Neural progenitor cell (in vitro differentiated cells): ENCODE measurements at places on chromosomes 1 and 21.

GRCh38 chr1:94479682-94480081 is 61.5 kb downstream of the ABCD3 start:
- DNase-seq, result no peak

GRCh38 chr1:63122079-63122478 is 200.3 kb upstream of the FOXD3 start:
- DNase-seq, result no peak

GRCh38 chr1:40567825-40568224 is 36.4 kb downstream of the ZNF684 start:
- DNase-seq, result no peak

- DNase-seq, result no peak
These were observed 21.2 kb upstream of the SOX13 start for GRCh38 chr1:204051718-204052117.

GRCh38 chr1:36175137-36176095 is 19.5 kb downstream of the MAP7D1 start:
- no peak for DNase-seq

DNA sequence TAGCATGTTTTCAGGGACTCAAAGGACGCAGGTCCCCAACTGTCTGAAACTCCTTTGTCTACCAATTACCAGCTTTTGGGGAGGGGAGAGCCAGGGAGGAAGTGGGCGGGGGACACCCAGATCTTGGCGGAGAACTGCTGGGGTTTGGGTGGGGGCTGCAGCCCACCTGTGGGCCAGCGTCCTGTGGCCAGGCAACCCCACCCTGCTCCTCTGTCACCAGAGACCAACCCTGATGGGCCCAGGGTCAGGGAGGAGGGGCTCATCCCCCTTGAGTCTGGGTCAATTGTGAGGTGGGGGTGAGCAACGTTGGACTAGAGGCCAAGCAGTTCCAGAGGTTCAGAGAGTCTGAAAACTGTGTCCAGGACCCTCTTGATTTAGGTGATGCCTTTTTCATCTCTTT is 96.1 kb upstream of the TARDBP start:
- no peak for DNase-seq

DNA sequence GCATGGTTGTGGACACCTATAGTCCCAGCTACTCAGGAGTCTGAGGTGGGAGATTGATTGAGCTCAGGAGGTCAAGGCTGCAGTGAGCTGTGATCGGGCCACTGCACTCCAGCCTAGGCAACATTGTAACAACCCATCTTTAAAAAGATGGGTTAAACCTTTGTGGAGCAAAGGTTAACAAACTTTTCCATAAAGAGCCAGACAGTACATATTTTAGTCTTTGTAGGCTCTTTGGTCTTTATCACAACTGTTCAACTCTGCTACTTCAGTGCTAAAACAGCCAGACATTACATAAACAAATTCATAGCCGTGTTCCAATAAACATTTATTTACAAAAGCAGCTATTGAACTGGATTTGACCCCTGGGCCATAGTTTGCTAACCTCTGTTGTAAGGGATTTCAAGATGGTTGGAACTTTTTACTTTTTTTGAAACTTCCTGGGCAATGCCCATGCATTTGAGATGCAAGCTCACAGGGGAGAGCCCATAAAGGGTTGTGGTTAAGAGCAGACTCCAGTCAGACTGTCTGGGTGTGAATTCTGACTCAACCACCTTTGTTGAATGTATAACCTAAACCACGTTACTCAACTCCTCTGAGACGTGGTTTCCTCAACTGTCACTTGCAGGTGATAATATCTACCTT is 10.8 kb downstream of the INAVA start:
- DNase-seq, result no peak
